D721Med (cell line): ENCODE measurements at places on chromosomes 4 and X.

DNA sequence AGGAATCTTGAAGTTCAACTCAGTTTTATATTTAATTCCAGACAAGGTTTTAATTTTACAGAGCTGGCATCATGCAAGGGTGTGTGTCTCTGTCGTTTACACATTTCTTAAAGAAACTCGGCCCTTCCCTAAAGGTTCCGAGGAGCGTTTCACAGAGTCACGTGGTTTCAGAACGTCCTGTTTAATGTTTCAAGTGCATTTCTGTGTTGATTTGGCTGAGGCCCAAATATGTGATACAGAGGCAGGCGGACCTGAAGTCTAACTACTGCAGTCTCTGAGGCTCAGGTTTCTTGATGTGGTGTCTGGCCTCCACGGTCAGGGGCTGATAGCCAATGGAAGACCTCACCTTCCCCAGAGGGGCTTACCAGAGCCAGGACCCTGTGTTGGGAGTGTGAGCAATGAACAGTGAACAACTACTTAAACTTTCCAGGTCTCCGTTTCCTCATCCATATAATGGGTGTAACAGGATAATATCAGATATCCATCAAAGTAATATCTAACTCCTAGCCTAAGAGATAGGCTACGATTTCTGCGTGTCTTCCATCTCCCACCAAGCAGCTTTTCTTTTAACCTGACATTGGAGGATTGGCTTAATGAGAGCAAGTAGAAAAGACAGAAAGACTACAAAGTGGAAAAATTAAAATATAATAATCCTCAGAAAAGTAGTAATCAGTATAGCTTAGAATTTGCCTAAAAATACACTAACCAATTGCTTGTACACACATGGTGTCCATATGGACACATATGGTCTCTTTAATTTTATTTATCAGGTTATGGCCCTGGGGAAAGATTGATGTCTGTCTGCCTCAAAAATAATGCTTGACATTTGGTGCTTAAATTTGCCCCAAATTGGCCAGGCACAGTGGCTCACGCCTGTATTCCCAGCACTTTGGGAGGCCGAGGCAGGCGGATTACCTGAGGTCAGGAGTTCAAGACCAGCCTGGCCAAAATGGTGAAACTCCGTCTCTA is 50.0 kb upstream of the TRIM2 start:
- no peak for DNase-seq

- no peak for DNase-seq
These were observed 136.6 kb downstream of the STAG2 start for GRCh38 chrX:124098089-124098488.

DNA sequence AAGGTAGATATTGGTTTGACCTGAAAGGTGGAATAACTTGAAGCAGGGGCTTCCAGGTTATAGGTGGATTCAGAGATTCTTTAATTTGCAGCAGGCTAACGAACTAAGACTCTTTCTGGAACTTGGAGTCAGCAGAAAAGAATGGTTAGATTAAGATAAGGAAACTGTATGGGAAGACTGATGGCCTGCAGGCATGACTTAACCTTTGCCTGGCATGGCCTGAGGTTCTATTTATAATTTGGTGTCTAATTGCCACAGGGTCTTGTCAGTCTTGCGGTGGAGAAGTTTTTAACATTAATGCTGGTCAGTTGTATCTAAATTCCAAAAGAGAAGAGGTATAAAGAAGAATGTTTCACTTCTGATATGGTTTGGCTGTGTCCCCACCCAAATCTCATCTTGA is 110.3 kb upstream of the VCX3A start:
- DNase-seq = no peak

- no peak for DNase-seq
These were observed 493.4 kb downstream of the ACTRT1 start for GRCh38 chrX:127558811-127559210.

DNA sequence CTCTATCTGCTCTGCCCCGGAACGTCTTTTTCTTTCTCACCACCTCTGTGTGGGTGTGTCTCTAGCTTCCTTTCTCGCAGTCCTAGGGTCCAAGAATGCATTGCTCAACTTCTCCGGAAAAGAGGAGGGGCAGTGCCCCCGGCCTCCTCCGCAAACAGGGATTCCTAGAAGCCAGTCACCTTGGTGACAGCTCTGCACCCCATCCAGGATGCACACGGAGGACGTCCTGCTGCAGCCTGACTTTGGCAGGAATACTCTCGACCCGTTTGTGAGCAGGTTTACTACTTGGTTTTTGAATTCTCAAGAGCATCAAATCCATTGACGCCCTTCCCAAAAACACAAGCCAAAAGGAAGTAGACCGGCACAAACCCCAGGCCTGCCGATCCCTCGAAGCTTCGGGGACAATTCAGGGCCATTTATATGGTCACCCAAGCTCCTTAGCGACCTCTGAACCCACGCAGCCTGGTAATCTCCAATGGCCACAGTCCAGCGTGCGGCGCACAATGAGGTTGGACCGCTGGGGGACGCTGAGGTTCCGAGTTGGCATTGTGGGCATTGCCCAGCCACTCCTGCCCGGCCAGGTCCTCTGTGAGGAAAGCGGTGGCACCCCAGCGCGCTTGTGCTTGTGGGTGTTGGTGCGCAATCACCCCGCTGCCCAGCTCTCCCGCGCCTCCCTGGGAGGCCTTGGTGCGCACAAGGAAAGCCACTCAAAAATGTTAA is 9.8 kb downstream of the NKX3-2 start:
- no peak for DNase-seq

DNA sequence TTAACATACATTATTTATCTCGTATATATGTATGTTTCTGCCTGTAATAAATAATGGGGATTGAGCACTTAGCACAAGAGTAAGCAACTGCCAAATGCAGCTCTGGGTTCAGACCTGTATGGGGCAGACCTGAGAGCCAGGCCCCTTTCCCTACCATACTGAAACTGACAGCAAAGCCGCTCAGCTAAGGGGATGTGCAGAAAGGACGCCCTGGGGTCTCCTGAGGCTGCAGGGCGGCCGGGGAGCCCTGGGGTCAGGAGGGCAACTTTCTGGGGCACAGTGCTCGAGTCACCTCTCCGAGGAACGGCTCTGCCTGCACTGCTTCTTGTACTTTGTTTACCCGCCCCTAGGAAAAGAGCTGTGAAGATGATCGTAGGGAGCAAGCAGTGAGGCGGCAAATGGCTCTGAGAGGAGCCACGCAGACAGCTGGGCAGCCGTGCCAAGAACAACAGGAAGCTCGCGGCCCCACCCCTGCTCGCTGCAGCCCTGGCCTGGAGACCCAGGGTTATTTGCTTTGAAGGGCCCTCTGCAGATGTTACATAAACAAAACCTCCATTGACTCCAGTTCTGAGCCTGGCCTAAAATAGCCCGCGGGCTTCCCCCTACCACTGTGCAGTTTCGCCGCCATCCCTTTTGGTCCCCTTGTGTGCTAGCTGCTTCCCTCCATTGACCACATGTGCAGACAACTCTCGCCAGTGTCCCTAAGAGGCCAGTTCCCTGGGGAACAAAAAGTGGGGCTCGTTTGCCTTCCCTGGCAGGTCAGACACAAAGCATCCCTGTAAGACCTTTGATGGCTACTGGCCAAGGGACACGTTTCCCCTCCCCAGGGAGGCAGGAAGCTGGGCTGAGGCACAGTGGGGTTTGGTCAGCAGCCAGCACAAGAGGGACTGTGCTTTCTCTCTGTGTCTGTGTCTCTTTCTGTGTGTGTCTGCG is 111.3 kb upstream of the LNX1 start:
- no peak for DNase-seq

- no peak for DNase-seq
These were observed 467.0 kb downstream of the PCDH18 start for GRCh38 chr4:137065311-137065710.

DNA sequence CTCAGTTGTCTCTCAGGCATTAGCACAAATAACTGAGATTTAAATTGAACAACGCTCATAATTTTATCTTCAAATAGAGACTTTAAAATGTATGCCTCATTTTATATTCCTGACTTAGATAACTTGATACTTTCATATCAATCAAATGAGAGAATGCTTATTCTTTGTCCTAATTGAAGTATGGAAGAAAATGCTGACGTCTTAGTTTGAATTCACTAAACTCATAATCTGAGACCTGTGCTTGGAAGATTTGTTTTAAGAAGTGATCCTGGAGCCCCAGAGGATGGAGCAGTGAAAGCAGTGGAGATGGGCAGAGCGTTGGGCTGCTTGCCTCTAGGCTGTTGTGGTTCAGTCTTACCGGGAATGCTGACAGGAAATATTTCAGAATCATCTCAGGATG is 76.1 kb downstream of the ZNF518B start:
- DNase-seq = no peak

DNA sequence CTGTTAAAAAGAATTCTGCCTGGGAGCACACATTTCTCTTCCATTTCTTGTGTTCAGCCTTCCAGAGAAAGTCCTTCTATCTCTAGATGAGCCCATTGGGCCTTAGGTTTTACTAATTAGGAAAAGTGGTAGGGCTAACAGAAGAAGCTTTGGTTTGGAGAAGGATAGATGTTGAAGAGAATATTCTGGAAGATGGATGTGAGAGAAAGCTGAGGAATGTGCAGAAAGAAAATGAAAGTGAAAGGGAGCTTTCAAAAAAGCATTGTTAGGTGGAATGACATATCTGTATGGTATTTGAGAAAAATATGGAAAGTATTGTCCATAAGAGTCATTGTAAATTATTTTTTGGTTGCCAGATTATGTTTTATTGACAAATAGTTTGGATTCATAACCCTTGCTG is 474.8 kb upstream of the SLIT2 start:
- DNase-seq = no peak

- DNase-seq = no peak
These were observed 43.2 kb downstream of the ANOS1 start for GRCh38 chrX:8688776-8689175.

DNA sequence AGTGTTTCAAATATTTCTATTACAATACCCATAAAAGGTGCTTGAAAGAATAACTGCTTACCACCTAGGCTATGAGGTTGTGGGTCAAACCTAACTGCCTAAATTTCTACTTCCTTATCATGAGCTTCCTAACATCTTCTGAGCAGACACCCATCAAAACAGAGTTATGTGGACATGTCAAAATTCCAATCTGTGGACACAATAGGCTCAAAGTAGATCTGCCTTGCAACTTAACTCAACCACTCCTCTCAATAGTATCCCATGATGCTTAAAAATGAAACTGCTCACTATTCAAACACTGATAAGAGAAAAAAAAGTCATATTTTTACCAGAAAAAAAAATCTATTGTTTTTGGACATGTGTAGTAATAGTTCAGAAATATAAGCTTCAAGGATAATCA is 462.7 kb downstream of the INPP4B start:
- DNase-seq = no peak

DNA sequence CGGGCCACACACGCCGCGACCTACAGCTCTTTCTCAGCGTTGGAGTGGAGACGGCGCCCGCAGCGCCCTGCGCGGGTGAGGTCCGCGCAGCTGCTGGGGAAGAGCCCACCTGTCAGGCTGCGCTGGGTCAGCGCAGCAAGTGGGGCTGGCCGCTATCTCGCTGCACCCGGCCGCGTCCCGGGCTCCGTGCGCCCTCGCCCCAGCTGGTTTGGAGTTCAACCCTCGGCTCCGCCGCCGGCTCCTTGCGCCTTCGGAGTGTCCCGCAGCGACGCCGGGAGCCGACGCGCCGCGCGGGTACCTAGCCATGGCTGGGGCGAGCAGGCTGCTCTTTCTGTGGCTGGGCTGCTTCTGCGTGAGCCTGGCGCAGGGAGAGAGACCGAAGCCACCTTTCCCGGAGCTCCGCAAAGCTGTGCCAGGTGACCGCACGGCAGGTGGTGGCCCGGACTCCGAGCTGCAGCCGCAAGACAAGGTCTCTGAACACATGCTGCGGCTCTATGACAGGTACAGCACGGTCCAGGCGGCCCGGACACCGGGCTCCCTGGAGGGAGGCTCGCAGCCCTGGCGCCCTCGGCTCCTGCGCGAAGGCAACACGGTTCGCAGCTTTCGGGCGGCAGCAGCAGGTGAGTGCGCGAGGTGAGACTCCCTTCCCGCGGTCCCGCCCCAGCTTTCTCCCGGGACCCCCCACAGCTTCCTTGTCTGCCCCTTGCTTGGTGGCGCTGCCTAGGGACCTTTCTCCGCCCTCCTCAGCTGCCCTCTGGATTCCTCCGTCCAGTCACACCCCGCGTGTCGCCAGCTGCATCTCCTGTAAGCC is 678 bp downstream of the BMP3 start:
- DNase-seq = peak; percentile 5
